ENCODE measurements at places on chromosomes 12 and 14.

DNA sequence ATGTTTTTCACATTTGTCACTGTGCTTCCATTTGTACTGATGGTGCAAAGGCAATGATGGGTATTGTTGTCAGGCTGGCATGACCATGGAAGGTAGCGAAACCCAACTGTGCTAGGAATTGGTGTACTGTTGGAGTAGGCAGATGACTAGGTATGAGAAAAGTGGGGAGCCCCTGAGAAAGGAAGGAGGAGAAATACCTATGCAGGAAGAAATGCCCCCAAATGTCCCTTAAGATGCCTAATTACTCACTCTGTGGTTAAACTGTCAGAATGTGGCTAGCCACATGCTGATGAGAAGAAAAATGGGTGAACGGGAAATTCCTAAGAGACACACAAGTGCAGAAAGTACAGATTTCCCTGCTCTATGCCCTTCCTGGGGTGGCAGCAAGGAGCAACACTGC, 339.1 kb downstream of the TMEM132D start:
- DNase-seq = no peak

DNA sequence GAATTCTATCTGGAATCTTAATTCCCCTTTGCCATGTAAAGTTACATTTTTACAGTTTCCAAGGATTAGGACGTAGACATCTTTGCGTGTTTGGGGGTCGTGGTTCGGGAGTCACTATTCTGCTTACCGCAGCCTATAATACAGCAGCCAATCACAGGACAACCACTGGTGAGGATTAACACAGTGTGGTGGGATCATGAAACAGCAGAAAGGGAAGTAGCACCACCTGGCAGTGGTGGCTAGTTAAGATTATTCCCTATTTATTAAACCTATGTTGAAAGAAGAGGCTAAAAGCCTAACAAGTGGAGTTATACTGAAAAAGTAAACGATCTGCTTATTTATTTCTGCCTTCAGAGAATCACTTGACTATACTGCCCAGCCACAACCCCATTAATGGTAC, 71.7 kb downstream of the IPO8 start:
- DNase-seq = no peak

GRCh38 chr14:55968741-55969140, 149.5 kb upstream of the PELI2 start:
- no peak for DNase-seq

DNA sequence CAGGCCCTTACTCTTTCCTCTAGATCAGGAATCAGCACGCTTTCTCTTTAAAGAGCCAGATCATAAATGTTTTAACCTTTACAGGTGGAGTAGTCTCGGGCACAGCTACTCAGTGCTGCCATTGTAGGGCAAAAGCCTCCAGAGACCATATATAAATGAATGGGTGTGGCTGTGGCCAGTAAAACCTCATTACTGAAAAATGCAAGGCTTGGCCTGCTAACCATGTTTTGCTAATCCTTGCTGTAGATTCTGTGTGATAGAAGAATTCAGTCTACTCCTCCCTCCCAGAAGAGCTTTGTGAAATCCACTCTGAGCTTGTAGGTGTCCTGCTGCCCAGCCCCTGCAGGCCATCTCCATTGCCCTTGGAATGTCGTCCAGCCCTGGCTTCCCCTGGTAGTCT, 58.1 kb downstream of the HSP90AA1 start:
- peak; percentile 68 for DNase-seq

DNA sequence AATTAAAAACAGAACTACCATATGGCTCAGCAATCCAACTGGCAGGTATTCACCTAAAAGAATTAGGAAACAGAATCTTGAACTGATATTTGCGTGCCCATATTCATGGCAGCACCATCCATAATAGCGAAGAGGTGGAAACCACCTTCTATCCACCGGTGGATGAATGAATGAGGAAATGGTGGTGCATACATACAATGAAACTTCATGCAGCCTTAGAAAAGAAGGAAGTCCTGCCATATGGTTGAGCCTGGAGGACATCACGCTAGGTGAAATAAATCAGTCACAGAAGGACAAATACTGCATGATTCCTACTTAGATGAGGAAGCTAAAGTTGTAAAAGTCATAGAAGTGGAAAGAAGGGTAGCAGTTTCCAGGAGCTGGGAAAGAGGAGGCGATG, 6.6 kb downstream of the TCL1A start:
- DNase-seq = no peak

DNA sequence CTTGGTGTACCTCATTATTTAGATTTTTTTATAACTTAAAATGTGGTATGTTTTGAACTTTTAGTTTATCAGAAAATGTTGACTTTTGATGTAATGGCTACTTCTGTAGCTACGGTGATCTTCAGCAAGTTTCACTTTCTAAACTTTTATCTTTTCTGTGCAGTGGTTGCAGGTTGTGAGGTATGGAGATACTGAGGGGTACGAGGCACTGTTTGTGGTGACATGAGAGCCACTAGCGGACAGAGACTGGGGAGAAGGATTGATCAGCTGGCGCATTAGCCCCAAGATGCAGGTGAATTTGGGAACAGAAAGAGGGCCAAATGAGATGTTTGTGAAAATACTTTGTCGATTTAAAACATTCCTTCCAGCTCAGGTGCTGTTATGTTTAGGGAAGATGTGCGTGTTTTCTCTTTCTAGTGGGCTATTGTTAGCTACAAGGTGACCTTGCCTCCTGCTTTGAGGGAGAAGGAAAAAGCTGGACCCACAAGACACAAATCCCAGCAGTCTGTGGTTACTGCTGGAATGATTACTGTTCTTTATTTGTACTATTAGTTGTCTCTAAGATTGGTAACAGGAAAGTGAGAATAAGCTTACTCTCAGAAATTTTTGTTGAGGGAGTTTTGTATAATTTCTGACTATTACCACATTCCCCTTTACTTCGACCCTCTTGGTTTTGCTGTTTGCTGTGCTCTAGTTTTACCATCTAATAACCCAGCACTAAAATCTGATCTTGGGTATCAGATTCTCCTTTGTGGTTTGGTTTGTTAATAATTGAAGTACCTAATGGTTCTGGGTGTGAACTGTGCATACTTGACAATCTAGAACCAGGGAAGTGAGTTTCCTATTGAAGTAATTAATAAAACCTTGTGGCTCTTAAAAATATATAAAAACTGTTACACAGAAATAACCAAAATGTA, 61.7 kb downstream of the FBXO34 start:
- no peak for DNase-seq

DNA sequence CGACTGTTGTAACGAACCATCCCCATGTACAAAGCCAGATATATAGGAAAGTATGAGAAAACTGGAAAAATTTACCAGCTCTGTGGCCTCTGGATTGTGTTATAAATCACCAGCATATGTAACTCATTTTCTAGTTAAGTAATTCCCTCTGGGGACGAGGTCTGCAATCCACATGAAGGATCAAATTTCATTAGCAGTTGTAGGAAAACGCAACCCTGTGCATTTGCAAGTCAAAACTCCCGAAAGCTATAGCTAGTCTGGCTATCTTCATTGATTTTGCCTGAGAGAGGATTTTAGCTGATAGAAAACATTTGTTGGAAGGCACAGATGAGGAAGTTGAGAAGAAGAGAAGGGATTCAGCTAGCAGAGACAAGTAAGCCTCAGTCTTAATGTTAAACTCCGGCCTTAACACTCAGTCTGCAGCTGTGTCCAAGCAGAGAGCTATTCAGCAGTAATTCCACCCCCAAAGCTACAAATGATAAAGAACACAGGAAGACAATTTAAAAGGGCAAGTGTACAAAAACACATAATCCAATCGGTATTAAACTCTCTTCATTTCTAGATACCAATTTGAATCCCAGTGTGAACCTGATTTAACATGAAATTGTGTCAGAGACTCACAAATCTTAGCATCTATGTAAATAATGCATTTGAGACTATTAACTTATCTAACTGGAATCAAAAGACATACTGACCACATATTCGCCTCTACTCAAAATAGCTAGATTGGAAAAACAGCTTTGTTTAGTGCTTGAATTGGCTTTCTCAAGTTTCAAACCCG, 54.2 kb upstream of the CERS5 start:
- DNase-seq = no peak

- DNase-seq = no peak
Measured at GRCh38 chr12:42804928-42805327, 215.4 kb upstream of the PRICKLE1 start.

GRCh38 chr14:53310412-53310811, 157.3 kb upstream of the DDHD1 start:
- DNase-seq = no peak

GRCh38 chr14:74913986-74914573, 9.0 kb downstream of the RPS6KL1 start:
- DNase-seq = peak; percentile 52

GRCh38 chr14:54730156-54730961, 163.4 kb downstream of the SAMD4A start:
- DNase-seq = no peak

- no peak for DNase-seq
Measured at GRCh38 chr12:51371295-51371953, 19.8 kb downstream of the GALNT6 start.

GRCh38 chr14:67680121-67680602, 5.7 kb upstream of the VTI1B start:
- DNase-seq = no peak

DNA sequence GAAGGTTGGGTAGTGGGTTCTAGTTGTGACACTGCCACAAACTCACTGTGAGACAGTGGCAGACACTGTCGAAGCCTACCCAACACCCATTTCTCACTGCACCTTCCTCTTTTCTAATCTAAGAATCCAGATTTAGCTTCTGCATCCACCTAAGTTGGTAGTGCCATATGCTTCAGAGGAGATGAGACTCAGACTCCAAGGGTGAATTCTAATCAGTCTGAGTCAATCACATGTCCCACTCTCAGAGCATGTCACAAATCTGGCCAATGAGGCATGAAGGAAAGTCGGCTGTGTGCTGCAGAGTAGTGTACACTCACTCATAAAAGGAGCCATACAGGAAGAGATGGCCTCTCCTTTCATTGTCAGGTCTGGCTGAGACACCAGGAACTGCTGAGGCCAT, 102.1 kb upstream of the RAP1B start:
- DNase-seq = no peak

DNA sequence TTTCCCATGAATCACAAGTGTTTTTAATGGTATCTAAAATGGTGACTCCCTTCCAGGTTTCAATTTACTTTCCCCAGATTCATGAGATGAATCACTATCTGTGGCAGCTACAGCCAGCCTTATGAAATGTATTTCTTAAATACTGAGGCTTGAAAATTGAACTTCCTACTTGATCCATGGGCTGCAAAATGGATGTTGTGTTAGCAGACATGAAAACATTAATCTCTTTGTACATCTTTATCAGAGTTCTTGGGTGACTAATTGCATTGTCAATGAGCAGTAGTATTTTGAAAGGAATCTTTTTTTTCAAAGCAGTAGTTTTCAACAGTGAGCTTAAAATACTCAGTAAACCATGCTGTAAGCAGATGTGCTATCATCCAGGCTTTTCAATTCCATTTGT, 250.8 kb downstream of the SLC6A15 start:
- DNase-seq = no peak

GRCh38 chr12:131399000-131399399, 311.9 kb upstream of the SFSWAP start:
- DNase-seq = no peak

GRCh38 chr14:24982472-24983155, 67.3 kb downstream of the STXBP6 start:
- DNase-seq = no peak

DNA sequence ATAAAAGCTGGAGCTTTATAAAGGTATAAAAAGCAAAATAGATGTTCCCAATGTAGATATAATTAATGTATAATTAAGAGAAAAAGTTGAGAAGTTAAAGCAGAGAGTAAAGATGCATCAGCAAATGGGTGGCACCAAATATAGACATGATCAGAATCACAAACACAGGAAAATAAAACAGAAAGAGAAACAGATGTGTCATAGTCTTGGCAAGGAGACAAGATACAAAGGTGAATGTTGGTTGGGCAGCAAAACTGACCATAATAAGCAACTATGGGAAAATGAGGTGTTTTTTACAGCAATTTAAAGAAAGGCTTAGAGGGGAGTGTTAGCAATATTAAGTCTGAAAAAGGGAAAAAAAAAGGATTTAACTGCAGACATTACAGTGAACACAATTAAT, 135.4 kb upstream of the CLEC14A start:
- no peak for DNase-seq

- DNase-seq = no peak
Measured at GRCh38 chr12:58395470-58395869, 454.1 kb downstream of the ATP23 start.

DNA sequence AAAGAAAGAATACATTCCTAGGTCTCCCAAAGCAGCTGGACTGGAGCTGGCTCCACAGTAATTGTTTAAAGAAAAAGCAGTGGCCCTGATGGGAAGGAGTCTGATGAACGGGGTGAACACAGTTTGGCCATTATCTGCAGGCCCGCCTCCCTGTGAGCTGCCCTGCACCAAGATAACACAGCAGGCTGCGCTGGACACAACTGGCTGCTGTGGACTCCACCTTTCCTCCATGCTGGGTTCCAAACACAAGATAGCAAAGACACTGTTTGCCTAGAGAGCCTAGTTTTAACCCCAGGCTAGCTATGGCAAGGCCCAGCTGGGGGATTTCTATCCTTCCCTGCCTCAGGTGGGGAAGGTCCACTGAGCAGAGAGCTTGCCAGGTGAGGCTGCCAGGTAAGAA, 34.6 kb downstream of the ZFP36L1 start:
- no peak for DNase-seq

DNA sequence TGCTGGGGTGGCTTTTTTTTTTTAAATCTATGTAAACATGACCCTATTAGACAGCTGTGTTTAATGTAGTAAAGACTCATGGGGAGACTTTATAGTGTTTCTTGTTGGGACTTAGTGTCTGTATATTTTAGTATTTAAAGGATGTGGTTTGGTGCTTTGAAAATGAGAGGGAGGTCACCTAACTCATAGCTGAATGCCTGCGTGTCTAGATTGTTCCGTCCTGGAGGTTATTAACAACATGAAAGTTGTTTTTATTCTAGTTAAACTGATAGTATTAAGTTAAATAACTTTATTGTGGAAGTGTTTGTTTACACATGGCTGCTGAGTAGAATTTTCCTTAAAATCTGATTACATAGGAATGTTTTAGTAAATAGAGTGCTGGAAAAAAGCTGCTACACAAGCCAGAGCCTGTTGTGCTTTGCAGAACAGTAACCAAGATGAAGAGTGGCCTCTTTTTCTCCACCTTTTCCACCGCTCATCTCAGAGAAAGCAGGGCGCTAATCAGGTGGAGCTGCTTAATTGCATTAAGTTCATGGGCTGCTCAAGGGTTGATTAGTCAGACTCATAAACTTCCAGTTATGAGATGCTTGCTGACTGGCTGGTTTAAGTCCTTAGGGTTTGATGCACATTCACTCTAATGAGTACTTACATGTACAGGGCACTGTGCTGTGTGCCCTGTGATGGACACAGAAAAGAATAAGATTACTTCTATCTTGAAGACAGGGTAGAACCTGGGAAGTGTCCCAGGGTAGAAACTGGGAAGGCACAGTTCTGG, 62.7 kb downstream of the FBXO34 start:
- no peak for DNase-seq

GRCh38 chr12:27081668-27082111, 688 bp downstream of the C12orf71 start:
- no peak for DNase-seq

DNA sequence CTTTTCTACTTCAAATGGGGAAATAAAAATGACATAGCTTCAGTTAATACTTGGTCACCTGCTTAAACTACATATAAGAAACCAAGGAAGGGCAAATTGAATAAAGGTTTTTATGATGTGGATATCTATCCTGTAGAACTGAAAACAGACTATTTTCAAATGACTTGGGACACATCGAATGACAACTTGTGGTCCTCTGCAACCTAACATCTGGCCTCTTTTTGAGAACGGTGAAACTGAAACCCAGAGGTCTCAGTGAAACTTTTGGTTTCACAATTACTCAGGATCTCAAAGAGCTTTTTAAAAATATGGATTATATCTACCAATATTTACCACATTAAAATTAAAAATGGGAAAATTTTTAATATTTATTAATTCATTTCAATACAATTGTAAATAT, 65.2 kb downstream of the PPP2R5E start:
- no peak for DNase-seq
